ENCODE measurements at places on chromosomes 12 and 14. TPM values are rescaled to one million over a fixed set of nuclear protein-coding genes. Genes with fewer than 3 reads are reported as not detected.

The AMN gene
- total RNA-seq: 0.32 TPM

The OR6C2 gene
- not detected for total RNA-seq

The TAS2R42 gene
- not detected for total RNA-seq

The ADSS1 gene
- 1.8 TPM for total RNA-seq

The SLC2A3 gene
- total RNA-seq: 289 TPM

The TMEM179 gene
- 0.30 TPM for total RNA-seq

The TRMT61A gene
- total RNA-seq: 10.0 TPM

The LRRC10 gene
- not detected for total RNA-seq

The STAC3 gene
- 9.1 TPM for total RNA-seq

The PIANP gene
- total RNA-seq: not detected

The GLI1 gene
- total RNA-seq: 2.2 TPM

The P2RX7 gene
- total RNA-seq: 15.8 TPM

The LRP1-AS gene
- total RNA-seq: not detected

The OTX2 gene
- not detected for total RNA-seq

The SLC38A2 gene
- total RNA-seq: 168 TPM

The VDR gene
- total RNA-seq: 41.6 TPM

The NINJ2 gene
- total RNA-seq: 8.6 TPM

The BORCS5 gene
- 19.9 TPM for total RNA-seq

The ZDHHC22 gene
- total RNA-seq: not detected

The OAS2 gene
- 140 TPM for total RNA-seq

The TUBA1B gene
- 2,161 TPM for total RNA-seq

The ARF6 gene
- total RNA-seq: 144 TPM

The PLA2G1B gene
- total RNA-seq: not detected

The RERG gene
- total RNA-seq: not detected

The PDZRN4 gene
- total RNA-seq: not detected

The PRICKLE1 gene
- 0.61 TPM for total RNA-seq

The CISTR gene
- not detected for total RNA-seq

The ENO2 gene
- 120 TPM for total RNA-seq

The GPR137C gene
- 0.34 TPM for total RNA-seq

The GPRC5D gene
- not detected for total RNA-seq

The RNASE2 gene
- not detected for total RNA-seq

The RNASE1 gene
- not detected for total RNA-seq

The INHBC gene
- not detected for total RNA-seq

The LAG3 gene
- 11.8 TPM for total RNA-seq

The CPNE6 gene
- total RNA-seq: not detected

The KRT74 gene
- not detected for total RNA-seq

The RPS6KL1 gene
- total RNA-seq: 9.4 TPM

The SCN8A gene
- total RNA-seq: 0.64 TPM

The SALL2 gene
- 2.2 TPM for total RNA-seq

The CCDC38 gene
- total RNA-seq: 0.09 TPM

The CCDC92 gene
- 17.6 TPM for total RNA-seq

The IL26 gene
- 0.39 TPM for total RNA-seq

The CDK17 gene
- 36.9 TPM for total RNA-seq

The NKX2-1 gene
- total RNA-seq: not detected

The INHBE gene
- not detected for total RNA-seq

The IFI27 gene
- 13.6 TPM for total RNA-seq

The NFYB gene
- 26.7 TPM for total RNA-seq

The TMEM106C gene
- total RNA-seq: 161 TPM

The EEF1AKMT3 gene
- 3.1 TPM for total RNA-seq

The MYH6 gene
- total RNA-seq: not detected

The TPPP2 gene
- not detected for total RNA-seq

The NID2 gene
- total RNA-seq: 0.82 TPM

The MAPK1IP1L gene
- total RNA-seq: 114 TPM

The GYS2 gene
- 0.23 TPM for total RNA-seq

Data from T-helper 2 cell treated with Interferon-gamma antibody and Interleukin-4, amounts not matched to agents 100 ng/mL and 5 ng/mL, for 36 hours (primary cell).